GM12891 (cell line): ENCODE measurements at places on chromosomes 7 and 10.

GRCh38 chr7:106068986-106069385 lies 43.1 kb downstream of the SYPL1 start:
- no peak for DNase-seq

DNA sequence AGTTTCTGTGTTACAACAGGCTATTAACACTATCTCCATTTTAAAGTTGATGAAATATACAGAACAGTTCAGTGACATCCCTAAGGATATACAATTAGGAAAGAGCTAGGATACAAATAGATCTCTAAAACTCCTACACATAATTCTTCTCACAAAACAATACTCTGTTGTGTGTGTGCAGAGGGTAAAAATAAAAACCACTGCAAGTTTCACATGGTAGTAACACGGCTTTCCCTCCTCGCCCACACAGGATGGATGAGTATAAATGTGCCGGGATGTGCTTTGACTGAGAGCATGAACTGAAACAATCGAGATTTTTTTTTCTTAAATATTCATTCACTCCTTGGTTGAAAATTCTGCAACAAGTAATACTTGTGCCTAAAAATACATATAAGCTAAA lies 131.5 kb upstream of the C1QL3 start:
- DNase-seq: no peak

DNA sequence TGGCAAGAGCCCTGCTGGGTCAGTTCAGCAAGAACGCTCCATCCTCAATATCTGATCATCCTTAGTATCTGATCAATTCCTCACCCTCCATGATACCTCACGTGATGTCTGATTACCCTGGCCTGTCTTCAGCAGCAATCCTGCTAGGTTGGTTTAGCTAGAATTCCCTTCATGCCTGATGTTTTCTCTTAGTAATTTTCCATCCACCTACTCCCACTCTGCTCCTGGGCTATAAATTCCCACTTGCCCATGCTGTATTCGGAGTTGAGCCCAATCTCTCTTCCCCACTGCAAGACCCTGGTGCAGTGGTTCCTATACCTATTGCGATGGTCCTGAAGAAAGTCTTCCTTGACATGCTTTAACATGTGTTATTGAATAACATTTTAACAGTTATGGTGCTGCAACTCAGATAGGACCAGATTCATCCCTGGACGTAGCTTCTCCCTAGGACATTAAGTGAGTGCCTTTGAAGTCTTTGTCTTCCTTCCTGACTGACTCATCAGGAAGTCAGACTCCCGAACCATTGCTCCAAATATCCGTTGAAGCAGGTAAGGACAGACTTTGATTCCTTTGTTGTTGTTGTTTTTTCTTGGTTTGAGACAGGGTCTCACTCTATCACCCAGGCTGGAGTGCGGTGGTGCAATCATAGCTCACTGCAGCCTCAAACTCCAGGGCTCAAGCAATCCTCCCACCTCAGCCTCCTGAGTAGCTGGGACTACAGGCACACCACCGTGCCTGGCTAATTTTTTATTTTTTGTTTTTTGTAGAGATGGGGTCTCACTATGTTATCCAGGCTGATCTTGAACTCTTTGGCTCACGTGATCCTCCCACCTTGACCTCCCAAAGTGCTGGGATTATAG lies 29.4 kb upstream of the CLDN3 start:
- no peak for DNase-seq

- no peak for DNase-seq
Observed at GRCh38 chr7:158549616-158550393, 37.8 kb downstream of the PTPRN2 start.

GRCh38 chr7:130356876-130357611 lies 12.4 kb downstream of the CPA5 start:
- DNase-seq: no peak

- DNase-seq: no peak
Observed at GRCh38 chr10:115818012-115818411, 455.0 kb downstream of the GFRA1 start.

DNA sequence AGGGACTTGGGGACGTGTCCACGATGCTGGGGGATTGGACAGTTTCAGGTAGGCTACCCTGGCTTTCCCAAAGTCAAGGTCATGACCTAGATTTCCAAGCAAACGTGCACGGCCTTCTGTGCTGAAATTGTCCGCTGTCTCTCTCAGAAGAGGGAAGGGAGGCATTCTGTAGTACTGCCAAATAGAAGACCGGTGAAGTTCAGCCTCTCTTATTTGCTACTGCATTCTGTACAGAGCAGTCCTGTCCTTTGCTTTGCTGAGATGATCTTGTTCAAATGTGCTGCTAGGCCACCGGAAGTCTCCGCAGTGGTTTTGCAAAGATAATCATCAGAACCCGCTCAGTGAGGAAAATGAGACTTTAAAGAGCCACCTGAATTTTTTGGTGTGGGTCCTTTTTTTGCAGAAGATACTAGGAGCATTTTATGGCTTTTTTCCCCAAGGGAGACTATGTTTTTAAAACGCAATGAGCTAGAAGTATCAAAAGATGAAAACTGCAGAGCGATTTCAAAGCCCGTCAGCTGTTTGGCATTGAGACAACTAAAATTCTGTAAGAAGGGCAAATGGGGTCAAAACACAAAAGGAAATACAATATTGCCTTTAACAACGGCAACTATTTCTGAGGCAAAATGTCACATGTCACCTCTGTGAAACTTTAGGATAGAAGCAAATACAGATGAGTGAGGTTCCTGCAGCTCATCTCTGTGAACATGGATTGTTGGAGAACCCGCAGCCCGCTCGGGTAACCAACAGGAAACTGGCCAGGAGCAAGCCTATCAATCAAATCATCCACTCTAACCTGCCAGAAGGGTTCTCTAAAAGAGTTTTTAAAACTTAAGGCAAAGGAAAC lies 1.3 kb upstream of the NMT2 start:
- no peak for DNase-seq
